Lower lobe of right lung (tissue), 2 donors: ENCODE measurements at places on chromosomes 16 and 17. TPM values are rescaled to one million over a fixed set of nuclear protein-coding genes. Genes with fewer than 3 reads are reported as not detected.

Gene FBXL19
- total RNA-seq = 14.5 TPM

Gene SLFN12L
- total RNA-seq = 4.0 TPM

Gene UBE2O
- 18.2 TPM for total RNA-seq

Gene EIF4A3
- total RNA-seq = 54.1 TPM

Gene TMEM106A
- 17.9 TPM for total RNA-seq

Gene TBC1D3
- not detected for total RNA-seq

GRCh38 chr16:10688291-10688690 is 6.4 kb downstream of the TEKT5 start:
- peak; percentile 76 for DNase-seq

- DNase-seq = no peak
Observed at GRCh38 chr16:83882163-83882885, 16.6 kb upstream of the MLYCD start.

DNA sequence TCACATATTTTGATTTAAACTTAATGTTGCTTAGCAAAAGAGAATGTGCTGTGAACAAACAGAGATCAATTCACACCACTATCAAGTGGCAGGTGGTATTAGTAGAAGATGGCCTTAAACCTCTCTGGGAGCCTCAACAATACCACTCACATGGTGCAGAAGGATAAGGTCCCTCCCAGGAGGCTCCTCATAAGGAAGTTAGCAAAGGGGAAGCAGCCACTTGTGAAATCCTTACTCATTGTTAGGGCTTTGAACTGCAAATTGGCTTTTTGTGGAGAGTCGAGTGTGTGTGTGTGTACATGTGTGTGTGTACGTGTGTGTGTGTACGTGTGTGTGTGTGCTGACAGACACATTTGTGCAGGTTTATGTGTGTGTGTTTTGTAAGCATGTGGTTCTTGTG is 48.9 kb upstream of the ASIC2 start:
- no peak for DNase-seq

DNA sequence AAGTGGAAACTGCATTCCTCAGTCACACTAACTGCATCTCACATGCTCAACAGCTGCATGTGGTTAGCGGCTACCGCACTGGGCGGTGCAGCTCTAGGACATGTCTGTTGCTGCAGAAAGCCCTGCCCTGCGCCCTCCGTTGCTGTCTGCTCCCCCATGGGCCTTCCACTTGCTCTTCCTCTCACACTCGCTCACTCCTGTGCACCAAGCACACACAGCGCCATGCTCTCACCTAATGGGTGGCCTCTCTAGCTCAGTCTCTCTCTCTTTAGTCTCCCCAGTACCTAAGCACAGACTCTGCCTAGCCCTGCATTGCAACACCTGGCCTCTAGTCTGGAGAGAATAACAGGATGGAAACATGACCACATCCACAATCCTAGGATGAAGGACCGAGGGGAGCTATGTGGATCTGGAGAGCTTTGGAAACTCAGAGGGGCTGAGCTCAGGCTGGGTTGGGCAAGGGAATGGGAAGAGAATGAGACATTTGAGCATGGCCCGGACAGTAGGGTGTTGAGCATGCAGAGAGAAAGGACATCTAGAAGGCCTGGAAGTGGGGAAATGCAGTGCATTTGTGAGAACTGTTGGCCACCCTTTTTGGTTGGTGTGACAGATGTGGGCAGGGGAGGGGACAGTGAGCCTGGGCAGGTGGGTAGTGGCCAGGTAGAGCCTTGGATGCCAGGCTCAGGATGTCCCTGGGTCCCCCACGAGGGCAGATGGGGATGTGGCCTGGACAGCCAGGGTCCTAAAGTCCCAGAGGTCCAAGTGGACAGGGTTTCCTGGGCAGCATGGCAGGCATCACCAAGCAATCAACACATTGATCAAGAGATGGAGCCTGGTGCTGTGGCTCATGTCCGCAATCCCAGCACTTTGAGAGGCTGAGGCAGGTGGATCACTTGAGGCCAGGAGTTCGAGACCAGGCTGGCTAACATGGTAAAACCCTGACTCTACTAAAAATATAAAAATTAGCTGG is 16.1 kb downstream of the SGCA start:
- DNase-seq = no peak

GRCh38 chr17:38431346-38432145 is 3.3 kb downstream of the ARHGAP23 start:
- no peak for DNase-seq

GRCh38 chr17:64115822-64116534 is 14.0 kb downstream of the ERN1 start:
- DNase-seq = no peak

DNA sequence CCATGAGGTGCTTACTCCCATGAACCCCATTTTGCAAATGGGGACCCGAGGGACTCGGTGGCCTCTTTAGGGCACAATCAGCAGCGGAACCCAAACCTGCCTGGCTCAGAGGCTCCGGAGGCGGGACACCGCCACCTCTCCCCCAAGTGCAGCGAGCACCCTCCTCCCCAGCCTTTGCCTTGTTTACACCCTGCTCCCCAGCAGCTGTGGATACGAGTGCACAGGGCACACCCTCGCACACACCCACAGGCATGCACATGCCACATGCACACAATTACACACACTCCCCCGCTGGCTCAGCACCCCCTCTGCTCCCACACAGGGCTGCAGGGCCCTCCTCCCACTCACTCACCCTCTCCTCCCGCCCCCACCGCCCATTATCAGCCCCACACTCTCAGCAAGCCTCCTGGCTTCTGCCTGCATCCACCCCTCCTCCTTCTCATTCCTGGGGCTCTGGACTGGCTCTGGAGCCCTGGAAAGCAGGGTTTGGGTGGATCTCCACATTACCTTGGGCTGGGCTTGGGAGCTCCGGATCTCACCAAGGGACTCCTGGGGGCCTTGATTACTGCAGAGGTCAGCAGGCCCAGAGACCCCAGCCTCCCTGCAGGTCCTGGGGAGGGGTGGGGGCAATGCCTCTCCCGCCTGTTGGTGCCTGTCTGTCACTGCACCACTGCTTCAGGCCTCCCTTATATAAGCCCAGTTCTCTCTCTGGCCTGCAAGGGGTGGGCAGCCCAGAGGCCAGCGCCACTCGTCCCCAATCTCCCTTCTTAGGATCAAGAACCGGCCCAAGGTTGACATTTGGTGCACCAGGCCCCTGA is 6.4 kb downstream of the PDK2 start:
- peak; percentile 62 for DNase-seq

GRCh38 chr16:67091906-67092566 is 17.7 kb upstream of the PHAF1 start:
- DNase-seq = no peak

GRCh38 chr16:47323241-47323640 is 137.6 kb downstream of the ITFG1 start:
- DNase-seq = no peak
